Motor neuron (in vitro differentiated cells): ENCODE measurements at places on chromosomes 12 and 14. TPM values are rescaled to one million over a fixed set of nuclear protein-coding genes. Genes with fewer than 3 reads are reported as not detected.

The TAS2R8 gene
- total RNA-seq = 0.43 and 0.74 TPM in 2 replicates

The CDH24 gene
- 21.1 and 22.7 TPM in 2 replicates for total RNA-seq

The TMTC1 gene
- 98.0 and 98.4 TPM in 2 replicates for total RNA-seq

The NXPH4 gene
- total RNA-seq = 11.3 and 12.4 TPM in 2 replicates

The RD3L gene
- total RNA-seq = not detected in 2 replicates

The SLC4A8 gene
- total RNA-seq = 5.6 and 6.2 TPM in 2 replicates

The CD27 gene
- 0.17 TPM in 1 of 2 replicates, not detected in the other for total RNA-seq

The ANG gene
- total RNA-seq = 1.8 and 2.6 TPM in 2 replicates

The GPR68 gene
- 1.2 and 1.9 TPM in 2 replicates for total RNA-seq

The CCDC197 gene
- total RNA-seq = 0.25 TPM in 1 of 2 replicates, not detected in the other

The WSCD2 gene
- 0.11 and 0.15 TPM in 2 replicates for total RNA-seq

The RAD9B gene
- total RNA-seq = 0.18 and 0.52 TPM in 2 replicates

The KITLG gene
- 6.1 and 6.4 TPM in 2 replicates for total RNA-seq

The CPNE6 gene
- total RNA-seq = 3.3 and 3.7 TPM in 2 replicates

The CDC42BPB gene
- 50.1 and 50.9 TPM in 2 replicates for total RNA-seq

The NKX2-1 gene
- not detected in 2 replicates for total RNA-seq

The NUP107 gene
- total RNA-seq = 72.9 and 74.6 TPM in 2 replicates

The MUCL1 gene
- total RNA-seq = 1.5 TPM in 1 of 2 replicates, not detected in the other
